ENCODE measurements at places on chromosomes 12 and 14. TPM values are rescaled to one million over a fixed set of nuclear protein-coding genes. Genes with fewer than 3 reads are reported as not detected.

DNA sequence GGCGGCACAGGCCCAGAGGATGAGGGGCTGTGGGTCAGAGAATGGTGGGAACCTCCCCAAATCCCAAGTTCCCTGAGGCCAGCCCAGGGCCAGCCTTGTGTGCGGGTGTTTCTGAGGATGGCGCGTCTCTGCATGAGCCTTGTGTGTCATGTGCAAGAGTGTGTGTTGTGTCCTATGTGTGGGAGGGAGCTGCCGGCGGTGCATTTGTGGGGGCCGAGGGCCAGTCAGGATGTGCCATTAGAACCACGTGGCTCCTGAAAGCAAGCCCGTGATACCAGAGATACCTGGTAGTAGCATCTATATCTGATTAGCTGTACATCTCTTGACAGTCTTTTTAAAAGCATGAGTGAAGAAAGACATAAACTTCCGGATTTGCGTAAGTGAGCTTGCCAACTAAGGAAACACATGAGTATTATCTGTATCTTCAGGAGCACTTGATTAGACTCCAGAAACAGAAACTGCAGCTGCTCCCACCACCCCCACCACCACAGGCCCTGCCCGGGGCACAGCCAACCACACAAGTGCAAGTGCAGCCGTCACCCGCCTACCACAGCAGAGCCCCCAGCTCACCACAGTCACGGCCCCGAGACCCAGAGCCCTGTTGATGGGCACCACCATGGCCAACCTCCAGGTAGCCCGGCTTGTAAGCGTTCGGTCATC, 19.2 kb downstream of the DDX51 start:
- DNase-seq = no peak

- no peak for DNase-seq
These were observed 62.3 kb upstream of the RFLNA start for GRCh38 chr12:124232654-124232987.

Gene NUP37
- polyA plus RNA-seq = 28.3 TPM

GRCh38 chr12:27549236-27549800, 25.3 kb downstream of the PPFIBP1 start:
- DNase-seq = no peak

GRCh38 chr14:37437490-37437889, 157.6 kb downstream of the FOXA1 start:
- no peak for DNase-seq

DNA sequence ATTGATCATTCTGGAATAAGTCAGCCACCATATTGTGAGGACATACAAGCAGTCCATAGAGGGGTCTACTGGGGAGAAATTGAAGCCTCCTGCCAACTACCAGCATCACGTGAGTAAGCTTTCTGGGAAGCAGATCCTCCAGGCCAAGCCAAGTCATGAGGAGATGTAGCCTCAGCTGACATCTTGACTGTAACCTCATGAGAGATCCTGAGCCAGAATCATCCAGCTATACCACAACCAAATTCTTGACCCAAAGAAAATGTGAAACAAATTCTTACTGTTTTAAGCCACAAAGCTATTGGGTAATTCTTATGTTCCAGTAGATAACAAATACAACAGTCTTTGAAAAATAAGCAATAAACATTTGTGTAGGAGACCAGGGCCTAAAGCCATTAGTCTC, 479.4 kb upstream of the DCN start:
- DNase-seq = no peak

Gene TMEM19
- 40.5 TPM for polyA plus RNA-seq

DNA sequence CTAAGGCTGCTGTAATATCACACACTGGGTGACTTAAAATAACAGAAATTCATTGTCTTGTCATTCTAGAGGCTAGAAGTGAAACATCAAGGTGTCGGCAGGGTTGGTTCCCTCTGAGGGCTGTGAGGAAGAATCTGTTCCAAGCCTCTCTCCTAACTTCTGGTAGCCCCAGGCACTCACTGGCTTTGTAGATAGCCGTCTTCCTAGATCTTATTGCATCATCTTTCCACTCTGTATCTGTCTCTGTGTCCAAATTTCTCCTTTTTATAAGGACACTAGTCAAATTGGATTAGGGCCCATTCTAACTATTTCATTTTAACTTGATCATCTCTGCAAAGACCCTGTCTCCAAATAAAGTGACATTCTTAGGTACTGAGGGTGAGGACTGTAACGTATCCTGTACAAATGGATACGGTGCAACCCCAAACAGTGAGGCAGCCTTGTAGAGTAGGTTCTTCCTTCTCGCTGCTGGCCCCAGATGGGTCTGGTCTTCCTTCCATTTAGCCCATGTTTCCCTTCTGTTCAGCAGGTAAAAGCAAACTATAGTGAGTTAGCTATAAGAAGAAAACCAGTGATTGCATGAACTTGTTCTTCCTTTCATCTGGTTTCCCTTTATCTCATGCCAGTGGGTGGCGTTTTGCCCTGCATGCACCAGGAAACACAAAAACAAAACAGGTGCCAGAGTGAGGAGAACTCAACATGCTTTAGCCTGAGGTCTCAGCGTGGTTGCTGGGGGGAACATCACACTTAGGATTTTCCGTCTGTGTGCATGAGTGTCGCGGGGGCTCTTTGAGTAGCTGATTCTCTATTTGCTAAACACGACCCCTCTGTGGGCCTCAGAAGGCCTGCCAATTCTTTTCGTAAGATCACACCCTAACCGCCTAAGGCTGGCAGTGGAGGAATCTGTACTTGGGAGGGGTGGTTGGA, 19.5 kb downstream of the TTC9 start:
- no peak for DNase-seq

DNA sequence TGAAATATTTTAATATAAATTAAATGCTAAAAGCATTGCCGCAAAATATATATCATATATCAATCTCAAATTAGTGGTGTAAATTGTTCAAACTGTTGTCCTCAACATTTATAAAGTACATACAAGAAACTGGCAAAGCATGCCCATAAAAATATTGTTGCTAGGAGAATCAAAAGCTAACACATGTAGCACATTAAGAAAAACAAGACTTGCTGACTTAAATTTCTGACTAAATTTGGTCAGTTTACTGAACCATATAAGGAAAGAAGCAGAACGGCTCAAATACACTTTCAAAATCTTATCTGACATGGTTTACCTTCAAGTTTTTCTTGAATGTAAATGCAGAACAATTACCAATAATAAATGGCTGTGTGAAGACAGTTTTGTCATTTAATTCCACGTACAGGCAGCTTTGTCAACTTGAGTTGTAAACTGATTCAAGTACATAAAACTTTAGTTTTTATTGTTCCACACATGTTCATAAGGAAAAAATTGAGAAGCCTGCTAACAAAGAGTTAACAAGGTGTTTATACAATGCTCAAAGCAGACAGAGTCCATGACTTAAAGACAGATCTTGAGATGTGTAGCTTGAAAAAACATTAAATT, 50.4 kb downstream of the PPP1R12A start:
- no peak for DNase-seq

Measured in left renal pelvis (tissue), 4 donors.